ENCODE measurements at places on chromosomes 5 and 9.

DNA sequence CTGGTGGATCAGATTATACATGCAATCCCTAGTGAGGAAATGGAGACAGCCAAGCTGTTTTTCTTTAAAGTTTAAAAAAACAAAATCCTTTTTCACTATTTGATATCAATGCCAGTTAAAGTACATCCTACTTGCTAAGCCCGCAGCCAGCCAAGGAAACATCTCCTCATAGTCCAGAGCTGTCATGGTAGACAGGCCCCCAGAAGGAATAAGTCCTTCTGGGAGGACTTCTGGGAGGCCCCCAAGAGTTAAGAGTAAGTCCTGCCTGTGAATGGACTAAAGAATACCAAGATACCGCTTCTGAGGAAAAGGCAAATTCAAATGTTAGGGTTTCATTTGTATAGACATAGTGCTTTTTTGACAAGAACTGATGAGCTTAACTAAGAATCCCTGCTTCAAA is 38.3 kb downstream of the MOCS2 start:
- no peak for DNase-seq

DNA sequence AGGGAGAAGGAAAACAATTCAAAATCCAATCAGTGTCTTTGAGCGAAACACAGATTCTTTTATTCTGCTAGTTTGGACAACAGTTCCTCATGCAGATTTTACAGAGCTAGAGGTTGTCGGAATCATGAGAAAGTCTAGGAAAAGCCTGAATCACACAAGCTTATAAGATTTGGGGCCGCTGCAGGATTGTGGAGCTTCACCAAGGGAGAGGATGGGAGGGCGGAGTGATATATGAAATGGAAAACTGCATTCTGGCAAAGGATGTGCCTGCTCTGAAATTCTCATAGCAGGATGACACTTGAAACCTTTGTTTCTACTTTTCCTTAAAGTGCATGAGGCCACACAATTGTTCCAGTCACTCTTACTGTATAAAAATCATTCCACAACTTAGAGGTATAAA is 134.3 kb downstream of the OR2K2 start:
- no peak for DNase-seq

GRCh38 chr5:126056352-126056751 is 366.9 kb upstream of the GRAMD2B start:
- DNase-seq = no peak

DNA sequence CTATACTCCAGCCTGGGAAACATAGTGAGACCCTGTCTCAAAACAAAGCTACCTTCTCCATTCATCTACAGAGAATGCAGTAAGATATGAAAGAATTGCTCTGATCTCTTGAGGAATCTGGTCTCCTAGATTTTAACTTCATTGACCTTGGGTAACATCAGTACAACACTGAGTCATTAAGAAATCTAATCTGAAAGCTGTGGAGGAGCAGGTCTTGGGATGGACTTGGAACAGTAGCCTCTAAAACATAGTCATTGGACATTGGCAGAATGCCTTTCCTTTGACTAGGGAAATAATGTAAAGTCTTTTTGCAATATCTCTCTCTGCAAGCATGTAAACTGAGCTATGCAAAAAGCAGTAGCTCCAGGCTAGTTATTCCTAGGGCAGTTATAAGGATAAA is 58.1 kb downstream of the KCNN2 start:
- DNase-seq = no peak

- DNase-seq = no peak
These were observed 7.4 kb downstream of the NFIL3 start for GRCh38 chr9:91416096-91416712.

- DNase-seq = no peak
These were observed 27.5 kb downstream of the ZNF474 start for GRCh38 chr5:122156724-122157325.

DNA sequence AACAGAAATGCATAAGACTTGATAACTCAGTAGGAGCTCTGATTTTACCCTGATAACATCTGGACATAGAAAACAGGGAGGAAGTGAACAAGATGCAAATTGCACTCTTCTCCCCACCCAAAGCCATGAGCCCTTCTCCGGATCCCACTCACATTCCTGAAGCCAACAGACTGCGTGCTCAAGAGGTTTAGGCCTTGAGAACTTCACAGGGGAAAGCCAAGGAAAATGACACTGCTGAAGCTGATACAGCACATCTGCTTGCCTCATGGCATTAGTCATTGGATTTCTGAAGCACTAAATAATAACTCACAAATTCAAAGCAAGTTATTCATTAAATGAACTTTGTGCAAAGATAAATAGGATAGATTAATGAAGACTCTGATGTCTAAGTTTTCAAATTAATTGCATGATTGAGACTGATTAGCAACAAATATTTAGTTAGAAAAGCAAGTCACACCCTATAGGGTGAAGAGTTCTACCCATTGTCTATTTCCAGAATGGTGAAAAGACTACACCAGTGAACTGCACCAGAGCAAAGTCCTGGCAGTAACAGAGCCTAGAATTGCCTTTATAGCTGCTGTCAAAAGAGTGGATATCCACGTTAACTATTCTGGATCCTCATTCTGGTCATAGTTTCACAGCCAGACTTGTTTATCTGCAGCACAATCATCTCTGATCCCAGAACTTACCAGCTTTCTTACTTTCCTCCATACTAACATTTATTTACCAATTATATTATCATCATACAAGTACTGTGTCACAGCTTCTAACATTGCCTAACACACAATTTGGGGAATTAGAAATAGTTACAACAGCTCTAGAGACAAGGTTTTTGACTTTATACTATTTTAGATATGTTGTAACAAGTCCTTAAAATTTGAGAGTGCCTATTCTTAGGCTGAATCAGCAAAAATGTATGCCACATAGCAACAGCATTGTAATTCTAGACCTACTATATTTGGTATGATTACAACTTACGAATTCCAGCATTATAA is 432.1 kb upstream of the RGMB start:
- no peak for DNase-seq

GRCh38 chr5:143155455-143155854 is 248.0 kb downstream of the NR3C1 start:
- DNase-seq = no peak

- no peak for DNase-seq
These were observed 3.8 kb downstream of the PCDH12 start for GRCh38 chr5:141954194-141954593.

DNA sequence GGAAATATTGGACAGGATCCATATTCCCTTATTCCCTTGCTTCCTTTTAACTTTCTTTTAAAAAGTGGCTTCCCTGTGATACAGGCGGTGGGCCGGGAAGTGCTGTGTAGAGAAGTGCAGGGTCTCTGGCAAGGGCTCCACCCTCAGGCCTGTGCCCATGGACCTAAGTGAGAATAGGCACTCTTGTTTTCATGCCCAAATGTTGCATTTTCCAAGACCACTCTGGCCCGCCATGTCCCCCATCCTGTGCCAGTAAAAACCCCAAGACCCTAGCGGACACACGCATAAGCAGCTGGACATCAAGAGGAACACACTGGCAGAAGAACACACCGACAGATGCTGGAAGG is 193.4 kb downstream of the FBXL7 start:
- DNase-seq = no peak

DNA sequence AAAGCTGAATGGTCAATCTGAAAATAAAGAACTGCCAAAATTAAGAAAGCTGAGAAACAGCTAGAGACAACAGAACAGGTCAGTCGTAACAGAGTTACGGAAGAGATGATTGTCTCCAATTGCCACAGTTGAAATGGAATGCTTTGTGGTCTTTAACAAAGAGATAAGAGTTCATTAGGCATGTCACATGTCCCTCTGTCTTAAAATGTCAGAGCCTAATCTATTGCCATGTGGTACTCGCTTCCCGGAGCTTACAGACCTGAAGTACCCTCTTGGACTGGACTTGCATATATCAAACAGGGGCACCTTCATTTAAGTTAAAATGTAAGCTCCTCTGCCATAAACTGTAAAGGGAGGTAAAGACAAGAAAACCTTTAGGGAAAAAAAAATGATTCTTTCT is 19.7 kb downstream of the TTC39B start:
- no peak for DNase-seq

GRCh38 chr5:161547738-161548486 is 1.4 kb upstream of the GABRB2 start:
- DNase-seq = no peak

DNA sequence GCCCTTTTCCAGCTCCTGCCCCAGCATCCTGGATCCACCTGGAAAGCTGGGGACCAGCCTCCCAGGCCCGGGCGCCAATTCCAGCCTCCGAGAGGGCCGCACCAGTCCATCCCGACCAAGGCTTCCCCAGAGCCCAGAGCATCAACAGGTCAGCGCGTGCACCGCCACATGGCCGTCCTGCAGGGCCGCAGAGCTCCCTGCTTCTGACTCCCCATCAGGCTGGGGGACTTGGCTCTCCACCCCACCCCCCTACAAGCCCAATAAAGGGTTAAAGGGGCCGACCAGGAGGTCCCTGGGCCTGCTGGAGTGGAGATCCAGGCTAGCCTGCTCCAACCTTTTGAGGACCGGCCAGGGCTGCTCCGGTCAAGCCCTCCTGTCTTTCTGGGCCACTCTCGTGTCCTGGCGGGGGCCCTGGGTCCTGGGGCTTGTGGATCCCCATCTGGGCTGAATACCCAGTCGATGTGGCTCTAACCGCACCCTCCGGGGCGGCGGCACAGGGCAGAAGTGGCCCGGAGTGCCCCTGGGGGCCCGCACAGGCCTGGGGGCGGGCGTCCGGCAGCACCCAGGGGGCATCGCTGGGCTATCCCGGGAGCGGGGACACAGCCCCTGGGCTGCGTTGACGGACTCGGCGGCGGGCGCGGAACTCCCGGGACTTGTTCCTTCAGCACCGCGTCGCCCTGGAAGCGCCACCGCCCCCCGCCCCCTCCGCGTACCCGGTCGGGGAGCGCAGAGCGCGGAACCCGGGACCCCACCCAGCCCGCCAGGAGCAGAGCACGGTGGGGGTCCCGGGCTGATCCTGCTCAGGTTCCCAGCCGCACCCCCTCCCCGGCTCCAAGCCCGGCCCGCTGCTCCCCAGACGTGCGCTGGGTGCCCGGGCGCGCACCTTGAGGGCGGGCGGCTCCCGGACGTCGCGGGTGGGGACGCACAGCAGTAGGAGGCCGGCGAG is 590 bp downstream of the ENTPD2 start:
- DNase-seq = no peak

- DNase-seq = peak; percentile 42
These were observed 78.3 kb upstream of the HSPA9 start for GRCh38 chr5:138653502-138653901.

DNA sequence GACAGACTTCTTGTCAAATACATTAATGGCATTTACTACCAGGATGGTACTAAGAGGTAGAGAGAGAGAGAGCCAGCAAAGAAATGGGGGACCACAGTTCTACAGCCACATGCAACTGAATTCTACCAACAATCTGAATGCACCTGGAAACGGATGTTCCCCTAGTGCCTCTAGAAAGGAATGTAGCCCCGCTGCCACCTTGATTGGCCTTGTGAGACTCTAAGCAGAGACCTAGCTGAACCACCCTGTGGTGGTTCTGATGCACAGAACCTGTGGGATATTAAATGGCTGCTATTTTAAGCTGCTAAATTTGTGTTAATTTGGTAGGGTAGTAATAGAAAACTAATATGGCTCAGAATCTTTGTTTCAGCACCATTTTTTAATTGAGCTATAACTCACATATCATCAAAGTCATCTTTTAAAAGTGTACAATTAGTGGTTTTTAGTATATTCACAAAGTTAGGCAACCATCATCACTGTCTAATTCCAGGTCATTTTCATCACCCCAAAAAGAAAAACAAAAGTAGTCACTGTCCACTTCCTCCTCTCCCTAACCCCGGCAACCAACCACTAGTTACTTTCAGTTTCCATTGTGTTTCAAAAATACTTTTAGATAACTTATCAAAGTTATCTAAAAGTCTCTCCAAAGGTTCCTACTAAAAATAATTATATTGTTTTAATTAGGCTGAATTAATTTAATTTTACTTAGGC is 51.7 kb downstream of the CPLANE1 start:
- no peak for DNase-seq

DNA sequence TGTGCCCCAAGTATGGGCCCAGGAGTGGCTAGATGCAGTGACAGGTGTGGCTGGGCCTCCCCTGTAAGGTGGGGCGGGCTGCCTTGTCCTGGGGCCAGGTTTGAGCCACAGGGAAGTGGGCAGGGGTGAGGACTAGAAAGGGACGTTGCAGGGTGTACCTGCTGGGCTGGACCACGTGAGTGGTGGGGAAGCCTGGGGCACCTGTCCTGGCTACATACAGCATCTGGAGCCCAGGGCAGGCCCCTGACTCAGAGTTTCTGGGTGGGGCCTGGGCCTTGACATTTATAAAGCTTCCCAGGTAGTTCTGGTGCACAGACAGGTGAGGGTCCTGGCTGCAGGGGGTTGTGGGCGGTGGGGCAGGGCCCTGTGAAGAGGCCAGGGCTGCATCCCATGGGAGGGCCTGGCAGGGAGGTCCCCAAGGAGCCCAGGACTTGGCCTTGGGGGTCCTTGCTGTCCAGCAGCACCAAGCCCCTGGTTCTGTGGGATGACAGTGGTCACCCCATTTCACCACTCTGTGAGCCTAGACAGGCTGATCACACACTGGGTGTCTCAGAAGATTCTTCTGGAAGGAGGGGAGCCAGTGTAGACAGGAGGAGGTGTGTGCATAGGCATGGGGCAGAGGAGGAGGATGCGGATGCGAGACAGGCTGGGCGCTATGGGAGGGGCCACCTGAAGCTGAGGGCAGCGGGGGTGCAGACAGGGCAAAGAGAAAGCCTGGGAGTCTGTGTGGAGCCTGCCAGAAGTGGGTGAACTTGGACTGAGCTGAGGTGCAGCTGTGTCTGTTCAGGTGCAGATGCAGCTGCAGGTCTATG is 94.0 kb downstream of the PHF2 start:
- no peak for DNase-seq

DNA sequence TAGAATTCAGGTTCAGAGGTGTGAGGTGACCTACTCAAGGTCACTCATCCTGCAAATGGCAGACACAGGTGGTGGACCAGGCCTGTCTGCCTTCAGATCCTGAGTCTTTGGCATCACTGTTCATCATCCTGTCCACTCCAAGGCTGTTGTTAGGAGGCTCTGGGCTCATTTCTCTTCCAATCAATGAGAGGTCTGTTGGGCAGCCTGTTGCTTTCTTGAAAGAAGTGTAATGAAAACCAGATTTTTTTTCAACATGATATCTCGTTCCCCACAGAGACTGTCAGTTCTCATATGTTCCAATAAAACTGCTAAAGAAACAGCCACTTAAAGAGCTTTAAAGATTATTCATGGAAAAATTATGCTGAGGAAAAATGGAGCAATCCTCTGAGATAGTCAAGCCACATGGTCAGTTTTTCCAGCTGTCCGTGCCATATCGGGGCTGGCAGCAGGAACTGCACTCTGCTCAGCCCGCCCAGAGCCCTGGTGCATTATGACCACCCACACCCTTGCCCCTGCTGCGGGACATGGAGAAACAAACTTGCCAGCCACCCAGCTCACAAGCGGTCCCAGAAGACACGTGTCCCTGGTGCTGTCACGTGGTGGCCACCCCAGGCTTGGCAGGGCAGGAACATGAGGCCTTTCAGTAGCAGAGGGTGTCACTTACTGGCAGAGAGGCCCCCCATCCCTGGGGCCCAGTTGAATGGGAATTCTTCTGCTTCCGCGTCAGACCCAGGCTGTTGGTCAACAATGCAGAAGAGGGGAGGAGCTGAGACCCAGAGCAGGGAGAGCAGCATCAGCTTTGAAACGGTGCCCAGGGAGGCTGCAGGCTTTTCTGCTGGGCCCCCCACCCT is 63.7 kb upstream of the ANGPTL2 start:
- DNase-seq = no peak
